NCI-H146 (cell line): ENCODE measurements at places on chromosomes 3 and 15.

DNA sequence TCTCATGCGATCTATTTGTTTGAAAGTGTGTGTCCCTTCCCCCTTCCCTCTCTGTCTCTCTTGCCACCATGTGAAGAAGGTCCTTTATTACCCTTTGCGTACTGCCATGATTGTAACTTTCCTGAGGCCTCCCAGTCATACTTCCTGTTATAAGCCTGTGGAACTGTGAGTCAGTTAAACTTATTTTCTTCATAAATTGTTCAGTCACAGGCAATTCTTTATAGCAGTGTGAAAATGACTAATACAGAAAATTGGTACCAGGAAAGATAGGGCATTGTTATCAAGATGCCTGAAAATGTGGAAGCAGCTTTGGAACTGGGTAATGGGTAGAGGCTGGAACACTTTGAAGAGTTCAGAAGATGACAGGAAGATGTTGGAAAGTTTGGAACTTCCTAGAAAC lies 743.7 kb upstream of the NECTIN3 start:
- no peak for DNase-seq

DNA sequence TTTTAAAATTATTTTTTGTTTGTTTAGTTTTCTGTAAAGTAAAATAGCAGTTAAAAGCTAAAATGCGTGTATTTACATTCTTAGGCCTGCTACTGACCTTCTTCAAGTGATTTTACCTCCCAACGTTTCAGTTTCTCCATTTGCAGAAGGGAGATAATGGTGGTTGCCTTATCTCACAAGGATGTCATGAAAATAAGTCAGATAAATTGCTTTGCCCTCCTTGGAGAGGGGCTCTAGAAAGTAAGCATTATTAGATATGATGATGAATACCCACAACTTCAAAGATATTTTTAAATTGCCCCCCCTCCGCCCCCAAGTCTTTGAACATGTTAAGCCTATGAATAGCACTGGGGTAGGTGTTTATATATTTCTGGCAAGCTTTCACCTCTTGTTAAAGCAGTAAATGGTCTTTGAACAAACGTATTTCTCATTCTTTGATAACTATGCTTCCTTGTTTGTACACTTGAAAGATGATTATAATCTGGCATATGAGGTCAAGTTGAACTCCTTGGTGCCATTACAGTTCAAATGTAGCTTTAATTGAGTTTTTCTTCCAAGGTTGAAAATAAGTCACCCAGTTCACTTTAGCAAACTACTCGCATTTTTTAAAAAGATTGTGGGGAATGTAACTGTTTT lies 6.4 kb downstream of the TERC start:
- DNase-seq: no peak

- DNase-seq: no peak
These were observed 30.0 kb upstream of the TRAK1 start for GRCh38 chr3:42061025-42061712.

GRCh38 chr3:177123822-177124221 lies 73.5 kb downstream of the TBL1XR1 start:
- DNase-seq: no peak

DNA sequence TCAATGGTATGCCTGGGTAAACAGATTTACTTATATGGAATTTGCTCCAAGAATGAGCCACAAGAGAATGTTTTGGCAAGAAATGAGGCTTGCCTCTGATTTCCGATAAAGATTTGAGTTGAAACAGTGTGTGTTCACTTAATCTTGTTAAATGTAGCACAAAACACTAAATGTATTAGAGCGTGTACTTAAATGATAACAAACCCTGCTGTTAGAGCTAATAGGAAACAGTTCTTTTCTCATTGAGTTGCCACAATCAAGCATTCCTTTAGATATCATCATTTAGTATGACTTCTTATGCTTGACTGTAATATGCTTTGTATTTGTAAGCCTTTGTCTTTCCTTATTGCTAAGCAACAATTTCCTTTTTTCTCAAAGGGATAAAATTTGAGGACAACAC lies 353.6 kb upstream of the ZNF717 start:
- no peak for DNase-seq

DNA sequence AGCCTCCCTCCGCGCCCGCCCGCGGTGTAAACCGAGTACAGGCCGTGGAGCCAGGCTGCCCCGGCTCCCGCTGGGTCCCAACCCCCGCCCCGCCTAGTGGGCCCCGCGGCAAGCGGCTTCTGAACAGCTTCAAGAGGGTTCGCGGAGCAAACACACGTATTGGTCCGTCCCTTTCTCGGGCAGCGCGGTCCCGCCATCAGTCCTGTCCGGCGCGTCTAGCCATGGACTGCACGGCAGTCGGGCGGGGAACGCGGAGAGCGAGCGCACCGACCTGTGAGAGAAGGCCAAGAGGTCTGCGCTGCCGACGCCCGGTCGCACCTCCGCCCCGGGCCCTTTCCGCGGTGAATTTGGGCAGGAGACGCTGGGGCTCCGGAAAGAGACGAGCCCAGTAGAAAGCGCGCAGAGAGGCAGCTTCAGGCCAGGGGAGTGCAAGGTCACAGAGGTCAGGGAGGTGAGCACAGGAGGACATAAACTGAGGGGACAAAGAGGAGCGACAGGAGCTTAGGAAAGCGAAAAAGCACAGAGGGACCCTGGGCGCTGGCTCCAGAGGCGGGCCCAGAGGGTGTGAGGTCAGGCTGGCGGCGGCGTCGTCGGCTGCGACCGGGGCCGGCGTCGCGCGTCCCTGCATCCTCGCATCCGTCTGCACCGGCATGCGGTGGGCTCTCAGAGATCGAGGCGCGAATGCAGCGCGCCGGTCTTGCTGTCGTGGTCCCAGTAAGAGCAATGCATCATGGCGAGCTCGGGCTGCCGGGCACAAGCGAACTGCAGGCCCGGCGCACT lies 1.8 kb downstream of the FOXL2 start:
- no peak for DNase-seq

GRCh38 chr3:37934631-37935289 lies 55.8 kb upstream of the VILL start:
- no peak for DNase-seq

DNA sequence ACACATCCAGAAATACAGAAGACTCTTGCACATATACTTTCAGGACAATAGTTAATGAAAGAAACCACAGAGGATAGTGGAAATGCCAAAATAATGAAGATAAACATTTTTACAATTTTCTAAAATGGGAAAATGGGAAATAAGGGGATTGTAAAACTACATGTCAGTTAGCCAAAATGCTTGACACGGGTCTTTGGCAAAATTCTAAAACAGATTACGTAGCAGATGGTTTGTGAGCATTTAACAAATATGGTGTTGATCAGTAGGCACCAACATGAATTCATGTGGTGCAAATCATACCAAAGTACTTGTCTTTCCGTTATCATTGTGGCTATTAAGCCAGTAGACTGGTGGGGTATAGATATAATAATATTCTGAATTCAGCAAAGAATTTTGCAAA lies 348.5 kb upstream of the ROBO1 start:
- no peak for DNase-seq

DNA sequence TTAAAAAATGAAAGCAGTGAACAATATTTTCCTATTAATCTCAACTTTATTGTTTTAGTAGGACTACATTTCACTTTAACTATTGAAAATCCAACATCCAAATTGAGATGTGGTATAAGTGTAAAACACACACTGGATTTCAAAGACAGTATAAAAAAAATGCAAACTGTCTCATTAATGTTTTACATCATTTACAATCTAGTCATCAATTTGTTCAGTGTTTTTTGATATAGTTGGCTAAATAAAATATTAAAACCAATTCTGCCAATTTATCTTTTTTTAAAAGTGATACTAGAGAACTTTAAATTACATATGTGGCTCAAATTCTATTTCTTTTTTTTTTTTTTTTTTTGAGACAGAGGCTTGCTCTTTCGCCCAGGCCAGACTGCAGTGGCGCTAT lies 95.1 kb downstream of the NPTN start:
- DNase-seq: no peak

DNA sequence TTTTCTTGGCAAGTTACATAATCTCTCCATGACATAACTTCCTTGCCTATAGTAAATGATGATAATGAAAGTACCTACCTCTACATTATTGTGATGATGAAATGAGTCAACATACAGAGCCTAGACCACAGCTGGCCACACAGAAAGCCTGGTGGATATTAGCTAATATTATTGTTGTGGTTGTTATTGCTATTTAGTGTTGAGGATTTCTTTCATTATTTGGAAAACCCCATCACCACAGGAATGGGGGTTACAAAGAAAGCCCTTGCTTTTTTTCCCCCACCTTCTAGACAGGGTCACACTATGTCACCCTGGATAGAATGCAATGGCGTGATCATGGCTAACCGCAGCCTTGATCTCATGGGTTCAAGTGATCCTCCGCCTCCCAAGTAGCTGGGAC lies 125.0 kb downstream of the PDZRN3 start:
- no peak for DNase-seq

GRCh38 chr3:140610544-140610943 lies 67.3 kb upstream of the TRIM42 start:
- no peak for DNase-seq

DNA sequence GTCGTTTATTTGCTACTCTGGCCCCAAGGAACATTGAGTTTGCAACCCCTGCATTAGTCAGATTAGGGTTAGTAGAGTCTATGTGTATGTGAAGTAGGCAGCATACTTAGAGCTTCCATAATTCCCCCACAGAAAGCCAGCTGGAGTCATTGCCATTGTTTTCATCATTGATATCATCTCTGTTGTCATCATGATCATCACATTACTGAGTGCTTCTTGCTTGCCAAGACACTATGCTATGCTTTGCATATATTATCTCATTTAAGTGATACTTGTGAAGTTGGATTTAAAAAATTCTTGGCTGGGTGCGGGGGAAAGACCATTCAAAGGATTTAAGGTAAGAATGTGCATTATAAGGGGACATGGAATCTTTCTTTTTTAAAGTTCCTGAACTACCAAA lies 209.0 kb downstream of the CACNA2D3 start:
- no peak for DNase-seq

- no peak for DNase-seq
These were observed 8.6 kb downstream of the VPS18 start for GRCh38 chr15:40902605-40903561.

DNA sequence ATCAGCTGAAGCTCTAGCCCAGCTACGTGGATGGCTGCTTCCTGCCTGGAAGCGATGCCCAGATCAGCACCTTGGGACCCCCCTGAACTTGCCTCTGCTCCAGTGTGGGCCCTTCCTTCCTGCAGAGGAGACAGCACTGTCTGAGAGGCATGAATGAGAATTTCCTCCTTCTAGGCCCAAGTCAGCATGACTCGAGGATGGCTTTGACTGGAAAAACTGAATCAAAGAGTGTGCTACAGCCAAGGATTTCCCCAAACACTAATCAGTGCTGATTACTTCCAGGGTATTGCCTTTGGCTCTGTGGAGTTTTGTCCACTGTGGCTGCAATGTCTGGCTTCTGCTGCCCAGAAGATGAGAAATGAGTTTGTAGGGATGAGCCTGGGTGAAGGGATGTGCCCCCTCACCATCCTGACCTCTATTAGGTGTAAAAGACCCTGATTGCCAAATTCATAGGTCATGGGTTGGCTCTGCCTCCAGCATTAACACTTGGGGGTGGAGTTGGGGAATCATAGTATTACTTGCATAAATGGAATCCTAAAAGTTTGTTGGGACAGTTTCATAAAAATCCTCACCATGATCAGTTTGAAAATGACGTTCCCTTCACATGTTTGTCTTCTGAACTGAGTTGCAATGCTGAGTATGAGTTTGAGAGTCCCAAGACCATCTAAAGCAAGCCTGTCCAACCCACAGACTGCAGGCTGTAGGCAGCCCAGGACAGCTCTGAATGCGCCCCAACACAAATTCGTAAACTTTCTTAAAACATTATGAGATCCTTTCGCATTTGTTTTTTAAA lies 36.7 kb downstream of the FLNB start:
- DNase-seq: no peak
